ENCODE measurements at places on chromosomes 3 and 15.

GRCh38 chr15:74389241-74390048 is 22.0 kb upstream of the CYP11A1 start:
- DNase-seq, result no peak

DNA sequence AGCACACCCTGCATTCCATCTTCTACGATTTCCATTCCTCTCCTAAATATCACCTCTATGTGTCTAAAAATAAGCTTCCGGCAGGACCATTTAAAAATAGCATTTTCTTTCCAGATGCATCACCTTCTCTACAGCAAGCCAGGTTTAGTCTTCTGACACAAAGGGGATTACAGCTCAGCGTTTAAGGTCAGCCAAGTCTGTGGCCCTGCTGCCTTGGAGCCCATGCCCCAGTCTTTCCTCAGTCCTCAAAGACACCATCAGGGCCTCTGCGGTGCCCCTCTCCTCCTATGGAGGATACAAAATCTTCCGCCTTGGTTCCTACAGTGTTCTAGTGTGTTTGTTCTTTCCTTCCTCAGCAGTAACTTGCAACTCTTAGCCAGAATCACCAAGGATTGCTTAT is 3.8 kb downstream of the SELENOS start:
- DNase-seq, result no peak

GRCh38 chr15:34644061-34644460 is 60.6 kb upstream of the GOLGA8B start:
- peak; percentile 66 for DNase-seq

- DNase-seq, result no peak
Measured at GRCh38 chr3:138696666-138697370, 88.2 kb downstream of the FAIM start.

DNA sequence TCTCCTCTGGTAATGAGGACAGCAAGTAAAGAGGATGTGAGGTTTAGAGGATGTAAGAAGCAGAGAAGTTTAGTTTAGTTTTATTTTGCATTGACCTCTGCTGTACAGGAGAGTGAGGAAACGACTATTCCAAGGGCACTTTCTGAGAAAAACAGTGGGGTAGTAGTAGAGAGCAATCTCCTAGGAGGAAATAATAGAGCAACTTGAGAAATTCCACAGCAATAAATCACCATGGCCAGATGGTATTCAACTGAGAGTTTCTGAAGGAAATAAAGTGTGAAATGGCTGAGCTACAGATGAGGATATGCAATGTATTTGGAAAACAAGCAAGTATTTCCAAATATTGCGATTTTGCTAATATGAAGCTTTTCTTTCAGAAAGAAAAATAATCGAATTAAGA is 118.9 kb downstream of the DPH6 start:
- DNase-seq, result no peak

GRCh38 chr3:160980740-160981139 is 124.4 kb downstream of the B3GALNT1 start:
- DNase-seq, result no peak

DNA sequence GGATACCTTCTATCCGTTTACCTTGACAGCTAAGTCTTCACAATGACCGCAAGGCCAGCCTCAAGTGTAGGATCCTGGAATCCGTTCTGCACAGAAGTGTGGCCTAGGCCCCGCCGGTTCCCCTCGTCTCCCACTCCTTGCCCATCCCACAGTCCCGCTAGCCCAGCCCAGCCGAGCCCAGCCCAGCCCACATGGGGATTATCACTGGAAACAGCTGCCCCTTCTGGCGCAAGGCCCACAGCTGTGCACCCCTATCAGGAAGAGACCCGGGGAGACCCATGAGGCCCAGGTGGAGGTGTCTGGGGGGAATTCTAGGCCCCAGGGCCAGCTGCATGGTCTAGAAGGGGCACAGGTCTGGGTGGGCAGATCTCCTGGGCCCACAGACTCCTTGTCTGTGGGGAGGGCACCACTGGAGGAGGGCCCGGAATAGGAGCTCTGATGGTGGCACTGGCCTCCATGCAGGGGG is 27.9 kb upstream of the KLF13 start:
- DNase-seq, result no peak

DNA sequence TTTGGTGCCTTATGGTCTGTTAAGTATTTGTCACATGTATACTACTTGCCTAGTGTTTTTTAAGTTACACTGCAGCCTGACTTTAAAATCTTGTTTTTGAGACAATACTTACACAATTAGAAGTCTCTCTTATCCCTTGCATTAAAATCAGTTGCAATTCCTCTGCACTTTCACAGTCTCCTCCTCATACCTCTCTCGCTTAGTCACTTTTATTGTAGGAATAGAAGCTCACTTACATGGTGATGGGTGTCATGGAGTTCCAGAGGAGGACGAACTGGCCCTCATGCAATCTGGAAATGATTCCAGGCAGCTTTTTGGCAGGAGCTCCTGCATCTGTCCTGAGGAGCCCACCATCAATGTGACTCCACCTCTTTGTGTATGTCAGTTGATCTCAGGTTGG is 238.4 kb upstream of the TBC1D5 start:
- DNase-seq, result no peak

- no peak for DNase-seq
Measured at GRCh38 chr3:187291512-187292132, at the start of gene MASP1. TSS of gene MASP1 (minus strand) at chr3:187291737. CDS start at chr3:187291632, 105 bp downstream.

GRCh38 chr3:79005084-79005483 is 762.7 kb downstream of the ROBO1 start:
- DNase-seq, result no peak

DNA sequence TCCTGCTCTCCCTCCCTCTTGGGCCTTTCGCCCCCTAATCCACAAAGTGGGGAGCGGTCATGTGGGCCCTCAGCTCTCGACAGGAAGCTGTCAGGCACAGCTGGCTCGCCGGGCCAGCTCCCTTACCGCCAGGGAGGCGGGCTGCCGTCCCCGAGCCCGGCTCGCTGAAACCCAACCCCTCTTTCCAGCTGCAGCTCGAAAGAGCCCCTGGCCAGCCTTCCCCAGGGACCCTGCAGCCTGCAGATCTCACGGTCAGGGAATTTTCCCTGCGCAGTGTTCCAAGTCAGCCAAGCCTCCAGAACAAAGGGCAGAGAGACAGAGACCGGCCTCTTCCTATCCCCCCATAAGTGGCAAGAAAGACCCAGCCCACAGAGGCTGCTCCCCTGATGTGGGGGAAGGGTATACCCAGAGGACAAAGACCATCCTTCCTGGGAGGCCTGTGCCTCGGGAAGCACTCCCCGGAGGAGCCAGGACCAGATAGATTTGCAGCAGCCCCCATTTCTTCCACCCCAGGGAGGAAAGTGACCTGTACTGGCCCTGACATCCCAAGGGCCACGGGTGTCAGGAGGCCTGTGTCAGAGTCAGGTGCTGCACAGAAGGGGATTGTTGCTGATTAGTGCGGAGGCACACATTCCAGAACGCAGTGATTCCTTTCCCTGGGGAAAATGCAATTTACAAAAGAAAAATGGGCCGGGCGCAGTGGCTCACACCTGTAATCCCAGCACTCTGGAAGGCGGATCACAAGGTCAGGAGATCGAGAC is 32.6 kb downstream of the MAGEF1 start:
- DNase-seq, result peak; percentile 44

GRCh38 chr15:79896634-79897379 is at the start of gene MTHFS:
TSS of gene MTHFS (minus strand) at chr15:79897014. CDS start at chr15:79896988, 26 bp downstream.
- DNase-seq, result peak; percentile 38

- DNase-seq, result no peak
Measured at GRCh38 chr3:95887114-95887513, 927.3 kb upstream of the EPHA6 start.

DNA sequence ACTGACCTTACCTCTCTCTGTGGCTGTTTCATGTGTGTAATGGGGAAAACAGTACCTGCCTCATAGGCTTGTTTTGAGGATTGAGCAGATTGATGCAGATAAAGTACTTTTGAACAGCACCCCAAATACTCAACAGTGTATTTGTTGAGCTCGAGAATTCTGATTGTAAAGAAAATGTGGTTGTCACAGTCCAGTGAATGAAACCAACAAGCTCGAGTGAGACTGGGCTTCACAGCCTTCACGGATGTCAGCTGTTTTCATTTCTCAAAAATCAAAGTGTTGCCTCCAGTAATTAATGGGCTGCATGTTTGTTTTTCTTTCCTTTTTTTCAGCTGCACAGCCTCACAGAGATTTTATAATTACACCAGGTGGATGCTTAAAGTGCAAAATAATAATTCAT is 43.7 kb downstream of the PARP15 start:
- no peak for DNase-seq

DNA sequence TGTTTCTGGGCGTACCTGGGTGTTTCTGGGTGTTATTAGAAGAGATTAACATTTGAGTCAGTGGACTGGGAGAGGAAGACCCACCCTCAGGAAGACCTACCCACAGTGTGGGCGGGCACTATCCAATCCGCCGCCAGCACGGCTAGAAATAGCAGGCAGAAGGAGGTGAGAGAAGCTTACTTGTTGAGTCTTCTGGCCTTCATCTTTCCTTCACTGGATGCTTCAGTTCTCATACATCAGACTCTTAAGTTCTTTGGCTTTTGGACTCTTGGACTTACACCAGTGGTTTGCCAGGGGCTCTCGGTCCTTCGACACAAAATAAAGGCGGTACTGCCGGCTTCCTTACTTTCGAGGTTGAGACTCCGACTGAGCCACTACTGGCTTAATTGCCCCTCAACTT is 654.6 kb upstream of the CADM2 start:
- DNase-seq, result no peak

DNA sequence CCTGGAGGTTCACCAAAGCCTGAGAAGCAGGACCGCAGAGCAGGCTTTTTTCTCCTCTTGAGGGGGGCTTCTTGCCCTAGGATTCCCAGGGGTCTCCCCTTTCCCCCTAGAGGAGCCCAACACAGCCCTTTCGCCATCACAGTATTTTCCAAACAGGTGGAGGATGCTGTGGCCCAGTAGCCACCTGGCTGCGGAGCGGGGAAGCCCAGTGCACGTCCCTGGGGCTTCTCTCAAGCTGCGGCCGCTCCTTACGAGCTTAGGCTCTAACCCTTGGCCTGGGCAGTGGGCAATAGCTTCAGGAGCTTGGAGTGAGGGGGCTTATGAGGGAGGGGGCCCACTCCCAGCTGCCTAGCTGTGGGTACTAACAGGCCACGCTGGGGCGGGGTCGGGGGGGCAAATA is 11.6 kb upstream of the DLL4 start:
- DNase-seq, result no peak

- no peak for DNase-seq
Measured at GRCh38 chr3:123371859-123372685, 76.8 kb downstream of the ADCY5 start.

GRCh38 chr3:137131081-137131480 is 173.3 kb downstream of the IL20RB start:
- DNase-seq, result no peak

DNA sequence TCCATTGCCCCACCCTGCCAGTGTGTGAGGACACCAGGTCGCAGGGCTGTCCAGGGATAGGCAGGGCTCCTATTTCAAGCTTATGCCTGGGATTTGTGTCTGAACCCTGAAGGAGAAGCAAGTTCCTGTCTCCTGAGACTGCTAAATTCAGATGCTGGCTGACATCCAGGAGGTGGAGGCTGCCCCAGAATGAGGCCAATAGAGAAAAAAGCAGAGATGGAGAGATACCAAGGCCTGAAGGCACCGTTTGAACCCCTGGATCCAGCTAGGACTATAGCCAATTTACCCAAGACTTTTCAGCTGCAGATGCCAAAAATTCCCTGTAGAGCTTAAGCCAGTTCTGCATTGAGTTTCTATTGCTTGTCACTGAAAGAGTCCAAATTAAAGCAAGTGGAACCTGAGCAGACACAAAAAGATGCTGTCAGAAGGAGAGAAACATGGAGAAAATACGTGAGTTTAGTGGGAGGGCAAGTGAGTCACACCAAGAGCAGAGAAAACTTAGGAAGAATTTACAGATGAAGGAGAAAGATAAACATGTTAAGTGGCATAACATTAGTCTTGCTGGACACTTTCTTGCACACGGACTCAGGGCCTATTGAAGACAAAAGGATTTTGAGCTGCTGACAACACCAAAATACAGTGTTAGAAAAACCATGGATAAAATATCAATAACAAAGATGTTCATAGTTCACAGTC is 148.6 kb downstream of the CNTN3 start:
- no peak for DNase-seq

GRCh38 chr3:125148016-125148812 is 64.3 kb downstream of the SLC12A8 start:
- DNase-seq, result no peak

GRCh38 chr3:4820296-4821121 is 158.7 kb upstream of the BHLHE40 start:
- DNase-seq, result peak; percentile 90
